Glutamatergic neuron (in vitro differentiated cells): ENCODE measurements at places on chromosomes 6 and 20. TPM values are rescaled to one million over a fixed set of nuclear protein-coding genes. Genes with fewer than 3 reads are reported as not detected.

- no peak for DNase-seq
Measured at GRCh38 chr6:33983109-33983716, 162.7 kb downstream of the GRM4 start.

DNA sequence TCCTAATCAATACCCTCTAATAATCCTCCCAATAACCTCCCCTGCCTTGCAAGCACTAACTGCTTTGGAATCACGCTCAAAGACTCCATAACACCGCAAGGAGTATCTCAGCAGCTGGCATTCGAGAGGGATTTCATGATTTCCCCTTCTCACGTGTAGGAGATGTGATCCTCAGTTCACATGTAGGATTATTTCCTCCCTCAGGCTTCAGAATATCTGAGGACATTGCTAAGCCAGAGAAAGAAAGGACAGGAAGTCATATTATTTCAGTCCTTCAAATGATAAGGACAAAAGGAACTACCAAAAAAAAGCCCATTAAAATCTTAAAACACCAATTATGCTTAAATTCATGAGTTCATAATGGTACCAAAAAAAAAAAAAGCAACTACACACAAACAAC, 122.9 kb downstream of the NFATC2 start:
- DNase-seq: no peak

DNA sequence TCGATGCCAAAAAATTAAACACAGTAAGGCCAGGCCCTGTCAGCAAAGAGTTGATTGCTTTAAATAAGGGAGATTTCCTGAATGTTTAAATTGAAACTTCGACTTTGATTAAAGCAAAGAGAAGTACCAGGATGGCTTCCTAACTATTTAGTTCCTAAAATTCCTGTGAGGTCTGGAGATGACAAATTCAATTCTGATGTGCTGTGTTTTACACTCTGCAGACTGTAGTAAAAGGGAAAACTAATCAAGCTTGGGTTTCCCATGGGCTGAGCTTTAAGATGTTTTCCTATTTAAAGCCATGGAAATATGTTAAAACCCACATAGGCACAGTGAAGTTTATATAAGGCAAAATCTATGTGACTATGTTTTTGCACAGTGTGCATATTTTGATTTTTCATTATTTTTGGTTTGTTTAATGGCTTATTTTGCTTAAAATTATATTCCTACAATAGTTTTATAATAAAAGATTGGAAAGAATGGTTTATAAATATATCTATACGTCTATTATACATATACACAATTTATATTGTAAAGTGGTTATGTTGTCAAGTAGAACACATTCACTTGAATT, 198.5 kb upstream of the EYA4 start:
- no peak for DNase-seq

GRCh38 chr6:33199687-33200218, 712 bp downstream of the RXRB start:
- no peak for DNase-seq

DNA sequence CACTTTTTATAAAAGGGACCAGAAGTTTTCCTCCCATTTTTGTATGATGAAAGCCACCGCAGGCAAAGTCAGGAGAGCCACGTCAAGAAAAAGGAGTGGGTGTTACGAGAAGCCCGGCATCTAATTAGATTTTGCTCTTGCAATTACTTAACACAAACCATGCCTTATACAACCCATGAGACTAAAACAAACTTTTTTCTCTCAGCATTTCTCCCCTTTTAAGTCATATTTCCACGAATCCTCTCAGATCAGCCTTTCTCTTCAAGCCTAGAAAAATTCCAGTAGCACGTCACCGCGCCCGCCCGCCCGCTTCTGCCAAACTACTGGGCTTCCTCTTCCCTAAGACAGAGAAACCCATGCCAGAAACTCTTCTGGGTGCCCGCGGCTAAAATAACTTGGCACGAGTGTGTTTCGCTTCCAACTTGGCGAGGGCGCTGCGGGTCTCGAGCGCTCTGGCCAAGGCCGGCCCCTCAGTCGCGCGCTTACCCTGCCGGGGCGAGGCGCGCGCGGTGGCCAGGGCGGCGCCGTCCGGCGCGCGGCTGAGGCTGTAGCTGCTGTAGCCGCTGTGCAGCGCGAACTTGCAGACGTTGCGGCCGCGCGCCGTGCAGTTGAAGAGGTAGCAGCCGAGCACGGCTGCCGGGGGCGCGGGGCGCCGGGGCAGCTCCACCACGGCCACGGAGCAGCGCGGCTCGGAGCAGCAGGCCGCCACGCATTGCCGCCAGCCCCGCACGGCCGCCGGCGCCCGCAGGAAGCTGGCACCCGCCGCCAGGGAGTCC, 1.0 kb downstream of the LRP11 start:
- DNase-seq: peak; percentile 74

GRCh38 chr6:148317051-148317450, 25.6 kb upstream of the SASH1 start:
- DNase-seq: no peak

GRCh38 chr6:28565823-28566526, 40.3 kb downstream of the GPX5 start:
- DNase-seq: no peak

DNA sequence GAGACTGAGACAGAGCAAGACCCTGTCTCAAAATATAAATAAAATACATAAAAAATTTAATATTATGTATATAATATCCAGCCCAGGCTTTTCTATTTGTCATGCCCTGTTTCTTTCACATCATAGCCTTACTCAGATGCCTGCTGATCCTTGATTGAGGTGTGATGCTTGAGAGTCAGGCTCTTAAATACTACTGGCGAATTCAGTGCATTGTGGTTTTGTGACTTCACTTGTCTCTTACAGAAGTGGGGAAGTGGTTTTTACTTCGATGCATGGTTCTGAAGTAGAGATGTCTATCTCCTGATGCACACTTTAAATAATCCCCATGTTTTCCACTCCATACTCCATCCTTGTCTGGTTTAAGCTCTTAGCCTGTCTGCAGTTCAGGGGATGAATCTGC, 29.1 kb downstream of the ASXL1 start:
- DNase-seq: no peak

- no peak for DNase-seq
Measured at GRCh38 chr6:42783876-42784642, 2.2 kb downstream of the BICRAL start.

GRCh38 chr6:89118931-89119330, 1.1 kb upstream of the SRSF12 start:
- DNase-seq: no peak

GRCh38 chr6:148765898-148766808, 19.3 kb downstream of the UST start:
- no peak for DNase-seq

DNA sequence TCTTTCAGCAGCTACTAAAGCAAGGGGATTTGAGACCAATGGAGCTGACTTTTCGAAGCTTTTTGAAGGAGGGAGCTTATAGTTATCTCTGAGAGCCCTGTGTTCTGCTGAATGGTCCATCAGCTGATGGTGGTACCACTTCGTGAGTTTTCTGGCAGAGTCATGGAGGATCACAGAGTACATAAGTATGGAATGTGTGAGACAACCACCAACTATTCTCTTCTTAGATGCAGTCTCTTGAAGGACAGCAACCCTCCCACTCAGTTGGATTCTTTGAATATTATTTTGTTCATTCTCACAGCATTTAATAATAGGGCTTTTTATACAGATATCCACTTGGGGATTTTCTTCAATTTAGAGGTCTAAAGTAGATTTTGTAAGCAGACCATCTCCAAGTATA, 75.3 kb downstream of the ELOVL2 start:
- DNase-seq: no peak

DNA sequence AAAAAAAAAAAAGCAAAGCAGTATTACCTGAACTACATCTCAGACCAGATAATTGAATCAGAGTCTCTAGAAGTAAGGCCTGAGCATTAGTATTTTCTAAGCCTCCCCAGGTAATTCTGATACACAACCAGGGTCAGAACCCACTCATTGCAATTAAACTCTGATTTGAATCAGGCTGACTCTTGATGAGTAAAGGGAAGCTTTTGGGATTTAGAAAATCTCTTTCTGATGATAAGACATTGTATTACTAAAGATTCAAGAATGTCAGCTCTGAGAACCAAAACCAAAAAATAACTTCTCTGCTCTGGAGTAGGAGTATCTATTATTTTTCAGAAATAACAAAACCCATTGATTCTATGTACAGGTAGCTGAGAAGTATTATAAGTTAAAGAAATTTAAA, 100.1 kb upstream of the COL21A1 start:
- DNase-seq: no peak

DNA sequence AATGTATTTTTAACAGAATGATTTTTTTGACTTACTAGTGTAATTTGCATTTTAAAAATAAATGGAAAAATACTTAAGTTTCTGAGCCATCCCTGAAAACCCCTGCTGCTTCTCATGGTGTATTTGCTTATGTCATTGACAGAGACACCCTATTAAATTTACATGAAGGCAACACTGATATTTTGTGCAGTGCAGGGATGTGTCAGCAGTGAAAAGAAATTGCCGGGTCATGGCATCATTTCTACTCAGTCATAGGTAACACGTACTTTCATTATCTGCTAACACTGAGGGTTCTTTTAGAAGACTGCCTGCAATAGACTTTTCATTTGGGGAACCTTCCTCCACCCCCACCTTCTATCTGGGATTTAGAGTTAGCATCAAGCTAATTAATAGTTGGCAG, 136.7 kb upstream of the RNF217 start:
- no peak for DNase-seq

GRCh38 chr6:69915346-69915745, 49.0 kb downstream of the COL19A1 start:
- DNase-seq: no peak

DNA sequence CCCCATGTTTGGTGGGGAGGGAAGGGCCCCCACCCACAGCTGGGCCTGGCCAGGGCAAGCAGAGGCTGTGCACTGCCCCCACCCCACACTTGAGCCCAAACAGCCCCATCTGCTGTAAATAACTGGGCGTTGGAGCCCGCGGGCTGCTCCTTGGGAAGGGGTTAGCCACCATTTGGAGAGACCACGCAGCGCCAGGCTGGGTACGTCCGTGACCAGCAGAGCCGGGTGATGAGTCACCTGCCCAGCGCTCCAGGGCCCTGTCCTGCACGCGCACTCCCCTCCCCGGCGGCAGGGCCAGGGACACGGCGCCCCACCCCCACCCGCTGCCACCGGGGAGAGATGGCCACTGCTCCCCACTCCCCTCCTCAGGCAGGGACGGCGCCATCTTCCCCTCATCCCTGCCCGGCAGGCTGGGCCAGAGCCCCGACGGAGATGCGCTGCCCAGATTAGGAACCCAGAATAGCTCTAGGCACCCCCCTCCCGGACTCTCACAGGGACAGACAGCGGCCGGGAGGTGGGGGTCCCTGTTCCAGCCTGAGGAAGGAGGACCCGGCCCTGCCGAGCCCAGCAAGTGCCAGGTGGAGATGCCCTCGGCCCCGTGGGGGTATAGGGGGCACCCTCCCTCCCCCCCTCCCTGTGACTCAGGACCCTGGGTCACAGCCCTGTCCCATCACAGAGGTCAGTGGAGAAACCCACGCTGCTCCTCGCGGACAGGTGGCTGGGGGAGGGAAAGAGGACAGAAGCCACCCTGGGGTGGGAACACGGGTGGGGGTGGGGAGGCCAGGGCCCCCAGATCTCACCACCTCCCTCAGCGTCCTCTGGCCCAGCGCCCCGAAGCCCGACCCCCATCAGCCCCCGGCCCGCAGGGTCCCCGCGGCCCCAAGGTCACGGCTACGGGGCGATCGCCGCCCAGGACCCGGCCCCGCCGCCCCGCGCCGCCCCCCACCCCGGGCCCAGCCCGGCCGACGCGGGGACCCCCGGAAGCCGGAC, 642 bp downstream of the EEF1A2 start:
- DNase-seq: peak; percentile 49

- peak; percentile 12 for DNase-seq
Measured at GRCh38 chr6:34525431-34526175, 30.5 kb downstream of the SPDEF start.

- no peak for DNase-seq
Measured at GRCh38 chr20:61861054-61861841, 204.4 kb downstream of the TAF4 start.

- no peak for DNase-seq
Measured at GRCh38 chr6:119024111-119024510, 54.4 kb downstream of the FAM184A start.

DNA sequence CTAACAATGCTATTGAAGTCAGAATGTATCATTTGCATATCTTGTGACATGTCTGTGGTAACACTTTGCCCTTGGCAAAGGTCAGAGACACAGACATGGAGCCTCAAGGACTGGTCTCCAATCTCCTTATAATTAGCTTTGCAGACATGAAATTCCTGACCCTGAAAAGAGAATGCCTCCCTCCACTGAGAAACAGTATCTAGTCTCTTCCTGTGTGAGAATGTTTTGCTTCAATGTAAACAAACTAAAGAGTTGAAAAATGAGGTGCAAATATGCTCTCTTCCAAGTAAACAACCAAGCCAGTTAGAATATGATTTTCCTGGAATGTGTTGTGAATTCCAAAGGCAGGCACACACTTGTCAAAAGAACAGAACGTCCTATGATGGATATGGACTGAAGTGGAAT, 407.1 kb upstream of the MARCKS start:
- DNase-seq: no peak

DNA sequence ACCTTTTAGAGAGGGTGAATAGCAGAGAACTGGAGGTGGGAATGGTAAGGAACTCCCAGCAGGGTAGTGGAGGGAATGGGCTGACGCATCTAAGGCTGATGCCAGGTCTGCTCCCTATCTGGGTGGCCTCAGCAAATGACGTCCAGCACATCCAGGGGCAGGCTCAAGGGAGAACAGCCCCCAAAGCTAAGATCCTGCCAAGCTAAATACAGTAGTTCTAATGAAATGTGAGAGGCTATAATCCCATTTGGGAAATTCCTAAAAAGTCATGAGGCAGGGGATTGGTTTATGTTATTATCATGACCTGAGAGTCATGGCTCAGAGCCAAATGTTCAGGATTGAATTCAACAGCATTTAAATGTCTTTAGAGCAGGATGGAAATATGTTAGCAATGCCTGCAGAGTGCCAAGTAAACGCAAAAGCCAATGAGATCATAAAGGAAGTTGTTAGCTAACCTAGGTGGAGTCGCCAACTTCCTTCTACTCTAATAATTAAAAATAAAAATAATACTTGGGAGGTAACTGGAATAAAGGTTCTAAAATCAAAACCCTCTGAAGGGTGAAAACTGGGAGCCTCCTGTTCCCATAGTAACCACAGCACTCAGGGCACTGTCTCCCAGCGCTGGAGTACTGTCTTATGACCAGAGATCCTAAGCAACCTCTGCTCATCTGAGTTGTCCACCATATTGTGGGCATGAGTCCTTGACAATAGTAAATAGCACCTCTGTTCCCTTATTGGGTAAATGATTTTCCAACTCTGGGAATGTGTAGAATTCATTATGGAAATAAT, 34.8 kb downstream of the IYD start:
- DNase-seq: no peak

- DNase-seq: no peak
Measured at GRCh38 chr20:57628047-57628961, 8.1 kb upstream of the ZBP1 start.

GRCh38 chr6:89921197-89921596, 26.9 kb downstream of the GJA10 start:
- DNase-seq: no peak

PRPH2 gene
- total RNA-seq: not detected

ALDH8A1 gene
- 1.8 TPM for total RNA-seq

BPIFB4 gene
- not detected for total RNA-seq

ACTL10 gene
- 1.0 TPM for total RNA-seq

PRIM2 gene
- 15.3 TPM for total RNA-seq

RXRB gene
- total RNA-seq: 45.3 TPM

STXBP5 gene
- 14.6 TPM for total RNA-seq

TRIM27 gene
- total RNA-seq: 65.2 TPM

BANF2 gene
- total RNA-seq: not detected

MMP24 gene
- total RNA-seq: 19.0 TPM

HLA-B gene
- 11.4 TPM for total RNA-seq
